ENCODE measurements at places on chromosomes 7 and 10. TPM values are rescaled to one million over a fixed set of nuclear protein-coding genes. Genes with fewer than 3 reads are reported as not detected.

- no peak for DNase-seq
Measured at GRCh38 chr7:117092785-117093184, 139.5 kb downstream of the ST7 start.

DNA sequence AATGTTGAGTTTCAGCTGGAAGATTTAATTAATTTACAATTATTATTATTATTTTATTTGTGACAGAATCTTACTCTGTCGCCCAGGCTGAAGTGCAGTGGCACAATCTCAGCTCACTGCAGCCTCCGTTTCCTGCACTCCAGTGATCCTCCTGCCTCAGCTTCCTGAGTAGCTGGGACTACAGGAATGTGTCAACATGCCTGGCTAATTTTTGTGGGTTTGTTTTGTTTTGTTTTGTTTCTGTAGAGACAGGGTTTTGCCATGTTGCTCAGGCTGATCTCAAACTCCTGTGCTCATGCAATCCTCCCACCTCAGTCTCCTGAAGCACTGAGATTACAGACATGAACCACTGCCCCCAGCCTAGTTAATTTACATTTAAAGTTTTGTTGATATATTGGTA lies 93.8 kb upstream of the MEOX2 start:
- DNase-seq, result no peak

GRCh38 chr7:16268821-16269768 lies 152.2 kb downstream of the CRPPA start:
- no peak for DNase-seq

GRCh38 chr7:28128608-28129007 lies 52.0 kb downstream of the JAZF1 start:
- no peak for DNase-seq

- no peak for DNase-seq
Measured at GRCh38 chr7:16644157-16644556, 1.4 kb downstream of the ANKMY2 start.

- DNase-seq, result no peak
Measured at GRCh38 chr7:31957090-31957720, 113.0 kb downstream of the PDE1C start.

- DNase-seq, result no peak
Measured at GRCh38 chr7:4460597-4460996, 221.5 kb upstream of the FOXK1 start.

DNA sequence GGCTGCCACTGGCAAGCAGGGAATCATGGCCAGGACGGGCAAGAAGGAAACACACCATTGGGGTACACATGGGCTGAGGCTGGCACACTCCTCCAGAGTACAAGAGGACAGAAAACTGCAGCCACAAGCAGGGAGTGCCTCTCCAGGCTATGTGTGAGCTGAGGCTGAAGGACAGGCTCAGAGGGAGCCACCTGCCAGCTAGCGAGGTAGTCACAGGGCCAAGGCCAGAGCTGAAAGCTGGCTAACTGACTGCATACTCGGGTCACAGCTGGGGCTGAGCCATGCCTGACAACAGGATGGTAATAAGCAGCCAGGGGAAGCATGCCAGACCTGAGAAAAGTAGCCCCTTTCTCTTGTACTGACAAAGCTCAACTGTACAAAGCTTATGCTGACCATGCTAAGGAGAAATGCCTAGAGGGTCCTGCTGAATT lies 52.0 kb downstream of the KIF5B start:
- DNase-seq, result peak; percentile 78

DNA sequence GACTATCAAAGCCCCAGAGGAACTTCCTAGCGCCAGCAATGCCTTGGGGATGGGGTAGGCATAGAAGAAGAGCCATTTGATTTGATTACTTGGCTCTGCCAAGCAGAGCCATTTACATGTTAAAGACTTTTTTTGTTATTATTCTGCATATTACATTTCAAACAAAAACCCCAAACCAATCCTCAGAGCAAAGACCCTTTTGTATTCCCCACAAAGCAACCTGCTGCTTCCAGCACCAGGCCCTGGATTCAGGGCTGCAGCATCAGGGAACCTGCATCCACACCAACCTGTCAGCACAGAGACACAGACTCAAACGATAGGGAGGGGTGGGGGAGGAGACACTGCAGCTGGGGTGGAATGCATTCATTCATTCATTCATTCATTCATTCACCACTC lies 73.2 kb downstream of the GRID1 start:
- DNase-seq, result peak; percentile 39

DNA sequence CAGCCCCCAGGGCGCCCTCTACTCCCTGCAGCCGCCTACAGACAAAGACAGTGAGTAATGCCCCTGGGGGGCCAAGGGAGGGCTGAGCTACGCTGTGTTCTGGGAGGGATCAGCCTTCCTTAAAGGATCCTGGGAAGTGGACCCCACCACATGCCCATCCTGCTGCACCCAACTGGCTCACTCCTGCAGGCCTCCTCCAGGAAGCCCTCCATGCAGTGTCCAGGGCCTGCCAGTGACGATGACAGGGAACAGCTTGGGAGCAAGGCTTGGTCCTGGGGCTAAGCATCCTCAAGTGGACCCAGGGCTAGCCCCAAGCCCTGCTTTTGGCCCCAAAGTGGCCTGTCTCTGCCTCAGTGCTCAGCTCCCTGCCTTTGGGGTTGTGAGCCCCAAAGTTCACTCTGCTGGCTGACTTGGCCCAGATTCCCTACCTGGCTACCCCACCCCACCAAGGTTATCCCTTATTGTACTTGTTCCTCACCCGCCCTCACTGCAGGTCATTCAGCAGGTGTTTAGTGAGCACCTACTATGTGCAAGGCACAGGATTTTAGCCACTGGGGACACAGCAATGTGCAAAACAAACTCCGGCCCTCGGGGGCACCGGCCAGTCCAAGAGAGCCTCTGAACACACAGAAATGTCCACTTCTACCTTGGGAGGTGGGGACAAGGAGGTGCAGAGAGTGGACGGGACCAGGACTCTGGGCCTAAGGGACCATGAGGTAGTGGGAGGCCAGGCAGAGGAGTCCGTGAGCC lies 83.5 kb downstream of the MYL10 start:
- peak; percentile 29 for DNase-seq

GRCh38 chr7:76428868-76429805 lies 4.4 kb downstream of the ZP3 start:
- peak; percentile 65 for DNase-seq

GRCh38 chr7:122316467-122317388 lies 12.2 kb upstream of the FEZF1 start:
- DNase-seq, result peak; percentile 82

- no peak for DNase-seq
Measured at GRCh38 chr10:114282526-114282925, 43.5 kb downstream of the VWA2 start.

DNA sequence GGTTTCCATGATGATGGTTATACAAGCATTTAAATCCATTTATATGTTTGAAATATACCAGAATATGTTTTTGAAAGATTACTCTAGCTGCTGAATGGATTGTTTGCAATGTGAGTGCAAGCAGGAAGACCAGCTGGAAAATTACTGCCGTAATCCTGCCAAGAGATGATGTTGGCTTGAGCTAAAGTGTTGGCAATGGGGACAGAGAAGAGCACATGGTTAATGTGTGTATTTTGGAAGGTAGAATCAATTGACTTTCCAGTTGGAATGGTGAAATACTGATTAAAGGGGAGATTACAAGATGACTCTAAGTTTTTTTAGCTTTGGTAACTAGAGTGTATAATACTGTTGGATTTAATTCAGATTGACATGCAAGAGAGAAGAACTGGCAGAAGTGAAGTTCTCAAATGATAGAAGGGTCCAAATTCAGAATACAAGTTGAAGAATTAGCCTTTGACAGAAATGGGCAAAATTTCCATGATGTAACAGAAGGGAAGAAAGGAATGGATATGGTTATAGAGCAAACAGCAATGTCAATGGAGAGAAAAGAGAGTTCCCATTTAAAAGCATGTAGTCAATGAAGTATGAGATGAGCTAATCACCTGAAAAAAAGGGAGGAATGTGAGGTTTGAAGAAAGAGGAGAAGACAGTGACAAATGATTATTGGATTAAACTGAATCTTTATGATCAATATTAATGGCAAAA lies 422.0 kb downstream of the CDC14C start:
- DNase-seq, result no peak

DNA sequence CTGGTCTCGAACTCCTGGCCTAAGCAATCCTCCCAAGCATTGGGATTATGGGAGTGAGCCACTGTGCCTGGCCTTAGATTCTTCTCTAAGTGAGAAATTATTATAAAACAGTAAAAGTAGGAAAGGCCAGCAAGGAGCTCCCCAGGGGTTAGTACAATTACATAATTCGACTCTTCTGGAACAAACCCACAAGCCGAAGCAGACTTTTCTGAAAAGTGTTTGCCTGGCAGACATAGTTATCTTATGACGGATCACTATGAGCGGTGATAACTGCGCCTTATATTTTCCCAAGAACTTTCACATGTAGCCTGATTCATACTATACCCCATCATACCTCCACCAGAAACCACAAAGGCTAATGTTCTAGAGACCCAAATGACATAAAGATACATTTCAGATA lies 30.2 kb upstream of the SH3PXD2A start:
- DNase-seq, result no peak

DNA sequence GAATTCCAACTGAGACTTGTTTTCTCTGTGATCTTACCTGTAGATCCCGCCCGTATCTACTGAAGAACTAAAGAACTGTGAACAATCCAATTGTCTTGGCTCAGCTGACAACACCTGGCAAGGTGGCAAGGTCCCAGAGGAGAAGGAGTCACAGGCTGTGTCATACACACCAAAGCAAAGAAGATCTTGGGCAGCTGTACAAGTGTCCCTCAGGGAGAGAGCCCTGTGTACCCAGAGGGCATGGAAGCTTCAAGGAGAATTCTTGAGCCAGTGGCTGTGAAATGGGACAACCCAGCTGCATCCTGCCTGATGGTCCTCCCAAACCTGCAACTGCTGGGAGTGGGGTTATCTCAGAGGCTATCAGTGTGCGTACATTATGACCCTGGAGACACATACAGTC lies 46.7 kb upstream of the TECTB start:
- DNase-seq, result no peak

- no peak for DNase-seq
Measured at GRCh38 chr7:116573541-116573940, 48.7 kb downstream of the CAV1 start.

GRCh38 chr7:78571292-78571691 lies 772.7 kb downstream of the PHTF2 start:
- no peak for DNase-seq

GRCh38 chr10:130635528-130635927 lies 499.3 kb downstream of the GLRX3 start:
- DNase-seq, result no peak

DNA sequence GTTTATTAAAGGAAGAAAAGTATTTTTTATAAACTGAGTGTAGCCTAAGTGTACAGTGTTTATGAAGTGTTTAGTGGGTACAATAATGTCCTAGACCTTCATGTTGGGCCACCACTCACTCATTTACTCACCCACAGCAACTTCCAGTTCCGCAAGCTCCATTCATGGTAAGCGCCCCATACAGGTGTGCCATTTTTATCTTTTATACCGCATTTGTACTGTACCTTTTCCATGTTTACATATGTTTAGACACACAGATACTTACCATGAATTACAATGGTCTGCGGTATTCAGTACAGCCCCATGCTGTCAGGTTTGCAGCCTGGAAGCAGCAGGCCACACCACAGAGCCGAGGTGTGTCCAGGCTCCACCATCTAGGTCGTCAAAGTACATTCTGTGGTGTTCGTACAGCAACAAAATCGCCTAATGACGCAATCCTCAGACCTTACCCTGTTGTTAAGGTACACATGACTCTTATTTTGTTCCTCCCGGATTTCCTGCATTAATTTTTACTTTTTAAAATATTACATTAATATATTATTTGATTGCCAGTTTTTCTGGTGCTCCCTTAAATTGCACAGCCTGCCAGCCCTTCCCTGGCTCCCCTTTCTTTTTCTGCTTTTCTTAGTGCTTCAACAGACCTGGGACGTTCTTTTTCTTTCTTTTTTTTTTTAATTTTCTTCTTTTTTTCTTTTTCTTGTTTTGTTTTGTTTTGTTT lies 881 bp upstream of the SSBP1 start:
- no peak for DNase-seq

GRCh38 chr7:64863021-64863420 lies 40.1 kb upstream of the ZNF273 start:
- DNase-seq, result no peak

- peak; percentile 26 for DNase-seq
Measured at GRCh38 chr7:50208378-50208982, 96.0 kb upstream of the IKZF1 start.

GRCh38 chr10:101295261-101295660 lies 58.7 kb upstream of the BTRC start:
- no peak for DNase-seq

GRCh38 chr10:79070606-79071395 lies 2.0 kb downstream of the ZMIZ1 start:
- peak; percentile 90 for DNase-seq

- DNase-seq, result no peak
Measured at GRCh38 chr7:49927631-49928030, 154.2 kb downstream of the VWC2 start.

DNA sequence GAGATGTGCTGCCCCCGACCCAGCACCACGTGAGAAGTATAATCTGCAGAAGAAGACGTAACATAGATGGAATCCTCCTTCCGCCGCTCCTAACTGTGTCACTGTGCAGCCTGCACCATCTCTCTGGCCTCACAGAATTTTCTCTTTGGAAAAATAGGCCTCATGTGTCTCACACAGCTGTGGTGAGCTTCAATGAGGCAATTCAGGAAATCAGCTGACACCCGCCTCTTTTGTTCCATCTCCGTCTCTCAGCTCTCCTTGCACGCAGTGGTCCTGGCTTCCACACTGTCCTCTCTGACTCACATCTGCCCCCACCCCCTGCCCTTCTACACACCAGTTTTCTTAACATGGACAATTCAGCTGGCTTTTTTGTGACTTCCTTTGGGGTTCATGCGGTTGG lies 7.2 kb downstream of the C10orf90 start:
- no peak for DNase-seq

GRCh38 chr7:29622335-29623265 lies 59.0 kb downstream of the PRR15 start:
- DNase-seq, result no peak

- peak; percentile 80 for DNase-seq
Measured at GRCh38 chr10:93039721-93040120, 20.9 kb upstream of the CYP26C1 start.

DNA sequence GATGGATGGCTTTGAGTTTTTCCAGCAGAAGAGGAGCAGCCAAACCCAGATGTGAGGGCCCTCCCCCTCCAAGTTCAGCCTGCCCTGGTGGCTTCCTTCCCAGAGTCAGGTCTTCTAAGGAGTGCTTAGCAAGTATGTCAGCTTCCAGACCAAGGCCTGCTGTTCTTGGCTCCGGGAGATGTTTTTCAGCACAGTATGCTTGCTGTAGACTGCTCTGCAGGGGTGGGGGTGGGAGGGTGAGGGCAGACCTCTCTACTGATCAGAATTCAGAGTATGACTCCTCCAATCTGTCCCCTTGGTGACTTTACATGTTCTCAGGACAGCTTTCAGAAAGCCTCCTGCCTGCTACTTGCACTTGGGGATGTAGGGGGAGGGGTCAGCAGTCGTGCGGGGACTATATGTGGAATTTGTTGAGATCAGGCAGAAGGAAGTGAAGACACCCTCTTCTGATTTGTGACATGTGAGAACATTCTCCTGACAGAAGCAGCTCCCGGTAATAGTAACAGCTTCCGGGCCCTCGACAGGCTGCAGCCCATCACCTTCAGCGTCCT lies 516.4 kb upstream of the ZMIZ1 start:
- DNase-seq, result peak; percentile 60

SLC26A3 gene
- total RNA-seq, result not detected

CYP26C1 gene
- 0.35 TPM for total RNA-seq

SCART1 gene
- total RNA-seq, result 0.29 TPM

SEMA3C gene
- 0.68 TPM for total RNA-seq

PLA2G12B gene
- 0.93 TPM for total RNA-seq

CALCR gene
- total RNA-seq, result 17.1 TPM

ZNF3 gene
- 39.9 TPM for total RNA-seq

TMEM270 gene
- not detected for total RNA-seq

All from endodermal cell (in vitro differentiated cells).